ENCODE measurements at places on chromosomes 5 and 9.
A peak's percentile ranks its signal among the peaks of the same experiment; 100 is the strongest.

DNA sequence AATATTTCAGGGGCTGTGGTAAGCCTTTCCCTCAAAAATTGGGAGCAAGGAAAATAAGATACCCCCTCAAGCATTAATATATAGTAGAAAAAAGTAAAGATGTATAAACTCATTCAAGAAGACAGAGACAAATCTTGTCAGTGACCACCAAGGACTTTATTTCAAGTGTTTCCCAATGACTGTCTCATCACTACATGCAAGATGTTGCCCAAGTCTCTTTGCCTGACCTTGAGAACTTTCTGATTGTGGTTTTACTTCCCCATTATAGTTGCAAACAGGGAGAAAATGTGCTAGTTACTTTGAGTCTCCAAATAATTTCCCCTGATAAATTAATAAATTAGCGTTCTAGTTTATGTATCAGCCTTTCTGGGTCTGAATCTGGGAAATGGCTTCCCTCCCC is 4.0 kb upstream of the SLC46A2 start:
- DNase-seq = no peak

GRCh38 chr5:18652404-18653215 is 1018.4 kb downstream of the TAF11L14 start:
- DNase-seq = no peak

DNA sequence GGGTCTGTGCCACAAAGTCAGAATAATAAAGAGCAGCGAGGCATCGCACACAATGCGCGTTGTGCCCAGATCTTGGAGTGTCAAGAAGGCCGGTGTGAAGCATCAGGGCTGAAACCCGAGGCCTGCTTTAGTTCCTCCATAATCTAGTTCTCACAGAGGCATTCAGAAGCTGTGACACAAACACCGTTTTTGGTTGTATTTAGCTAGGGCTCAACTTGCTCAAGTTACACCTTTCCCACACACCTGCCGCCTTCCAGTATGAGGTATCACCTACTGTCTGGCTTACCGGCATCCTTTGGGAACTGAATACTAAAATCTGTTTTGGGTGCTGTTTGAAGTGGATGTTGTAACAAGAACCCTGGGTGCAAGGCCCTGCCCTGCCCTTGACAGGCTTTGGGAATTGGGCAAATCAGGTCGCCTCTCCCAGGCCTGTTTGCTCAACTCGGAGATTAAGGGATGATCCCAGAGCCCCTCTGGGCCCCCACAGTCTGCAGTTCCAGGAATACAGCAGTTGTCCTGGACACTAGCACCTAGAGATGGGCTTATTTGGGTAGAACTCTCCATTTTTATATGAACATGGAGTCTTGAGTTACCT is 27.0 kb downstream of the SLC25A25 start:
- DNase-seq = no peak

GRCh38 chr9:36818965-36819870 is 214.8 kb downstream of the PAX5 start:
- DNase-seq = no peak

- no peak for DNase-seq
Observed at GRCh38 chr9:130843049-130843908, 8.2 kb downstream of the ABL1 start.

GRCh38 chr5:33690374-33691135 is 201.2 kb downstream of the ADAMTS12 start:
- no peak for DNase-seq

- no peak for DNase-seq
Observed at GRCh38 chr5:56632939-56633338, 182.4 kb upstream of the MAP3K1 start.

DNA sequence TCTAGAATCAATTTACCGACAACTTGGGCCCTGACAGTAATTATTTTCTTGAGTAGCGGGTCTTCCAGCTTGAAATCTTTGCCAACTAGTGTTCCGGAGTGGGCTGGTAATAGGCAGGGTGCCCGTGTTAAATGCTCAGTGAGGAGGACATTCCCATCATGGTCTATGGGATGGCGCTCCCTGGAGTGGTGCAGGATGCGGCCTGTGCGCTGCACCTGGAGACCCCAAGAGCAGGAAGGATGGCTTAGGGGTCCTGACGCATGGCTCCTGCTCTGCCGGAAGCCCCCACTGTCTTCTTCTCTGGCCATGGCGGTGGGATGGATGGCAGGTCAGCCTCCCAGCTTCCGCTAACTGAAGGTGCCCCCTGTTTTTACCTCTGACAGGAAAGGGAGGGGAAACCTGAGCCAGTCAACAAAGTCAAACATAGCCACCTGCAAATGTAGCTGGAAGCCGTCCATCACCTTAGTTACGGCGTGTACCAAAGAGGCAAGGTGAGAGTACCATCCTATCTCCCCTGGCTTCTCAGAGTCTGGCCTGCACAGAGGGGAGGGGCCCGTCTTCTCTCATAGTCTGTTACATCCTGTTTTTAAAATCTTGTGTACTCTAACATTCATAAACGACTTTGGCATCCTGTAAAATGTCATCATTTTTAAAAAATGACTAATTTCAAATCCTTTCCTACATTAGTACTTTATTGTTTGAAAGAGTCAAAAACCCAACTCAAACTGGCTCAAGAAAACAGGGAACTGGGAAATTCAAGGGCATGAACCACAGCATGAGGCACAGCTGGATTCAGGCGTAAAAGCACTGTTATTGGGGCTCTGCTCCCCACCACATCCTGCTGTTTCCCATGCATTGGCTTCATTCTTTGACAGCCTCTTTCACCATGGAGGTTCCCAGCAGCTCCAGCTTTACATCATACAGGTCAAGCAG is 28.5 kb upstream of the UNC5A start:
- no peak for DNase-seq

DNA sequence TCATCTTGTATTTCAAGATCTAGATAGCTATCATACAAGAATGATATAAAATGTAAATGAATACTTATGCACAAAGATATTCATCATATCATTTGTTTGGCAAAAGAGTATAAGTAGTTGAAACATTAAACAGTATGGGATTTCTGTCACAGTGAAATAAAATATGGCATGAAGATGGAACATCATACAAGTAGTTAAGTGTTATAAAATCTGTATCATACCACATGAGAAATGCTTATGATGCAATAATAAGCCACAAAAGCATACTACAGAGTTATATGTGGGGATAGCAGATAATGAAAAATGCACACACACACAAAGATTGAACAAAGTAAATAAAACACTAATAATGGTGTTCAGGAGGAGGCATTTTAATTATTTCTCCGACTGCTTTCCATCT is 838.0 kb upstream of the DMAC1 start:
- no peak for DNase-seq

- DNase-seq = no peak
Observed at GRCh38 chr9:1514776-1515363, 464.7 kb downstream of the DMRT2 start.

GRCh38 chr5:103402851-103403250 is 144.3 kb downstream of the MACIR start:
- no peak for DNase-seq

DNA sequence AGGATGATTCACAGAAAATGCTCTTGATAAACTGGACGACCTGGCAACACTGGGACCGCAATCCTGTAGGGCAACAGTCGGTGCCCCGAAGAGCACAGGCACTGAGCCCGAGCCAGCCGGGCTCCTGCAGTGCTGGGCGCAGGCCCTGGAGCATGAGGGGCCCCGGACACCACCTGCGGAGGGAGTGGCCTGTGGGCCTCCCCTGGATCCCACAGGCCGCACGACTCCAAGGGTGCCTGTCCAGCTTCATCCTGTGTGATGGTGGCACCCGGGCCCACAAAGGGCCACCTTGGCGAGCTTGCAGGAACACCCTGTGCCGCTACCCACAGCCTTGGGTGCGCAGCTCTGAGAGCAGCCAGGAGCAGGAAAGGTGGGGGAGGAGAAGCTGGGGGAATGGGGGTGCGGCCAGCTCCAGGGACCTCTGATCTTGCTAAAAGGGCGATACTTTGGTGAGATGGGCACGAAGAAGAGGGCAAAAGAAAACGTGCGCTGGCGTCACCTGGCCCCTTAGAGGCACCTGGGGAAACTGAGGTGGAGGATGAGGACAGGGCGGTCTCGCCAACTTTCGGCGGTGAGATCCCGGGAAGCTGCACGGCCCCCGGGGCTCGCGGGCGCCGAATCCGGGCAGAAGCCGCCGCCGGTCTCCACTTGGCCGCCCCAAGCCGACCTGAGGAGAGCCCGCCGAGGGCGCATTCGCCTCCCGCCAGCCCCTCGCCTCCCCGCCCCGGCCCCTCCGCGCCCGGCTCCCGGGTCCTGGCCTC is 722 bp downstream of the TBC1D9B start:
- no peak for DNase-seq

DNA sequence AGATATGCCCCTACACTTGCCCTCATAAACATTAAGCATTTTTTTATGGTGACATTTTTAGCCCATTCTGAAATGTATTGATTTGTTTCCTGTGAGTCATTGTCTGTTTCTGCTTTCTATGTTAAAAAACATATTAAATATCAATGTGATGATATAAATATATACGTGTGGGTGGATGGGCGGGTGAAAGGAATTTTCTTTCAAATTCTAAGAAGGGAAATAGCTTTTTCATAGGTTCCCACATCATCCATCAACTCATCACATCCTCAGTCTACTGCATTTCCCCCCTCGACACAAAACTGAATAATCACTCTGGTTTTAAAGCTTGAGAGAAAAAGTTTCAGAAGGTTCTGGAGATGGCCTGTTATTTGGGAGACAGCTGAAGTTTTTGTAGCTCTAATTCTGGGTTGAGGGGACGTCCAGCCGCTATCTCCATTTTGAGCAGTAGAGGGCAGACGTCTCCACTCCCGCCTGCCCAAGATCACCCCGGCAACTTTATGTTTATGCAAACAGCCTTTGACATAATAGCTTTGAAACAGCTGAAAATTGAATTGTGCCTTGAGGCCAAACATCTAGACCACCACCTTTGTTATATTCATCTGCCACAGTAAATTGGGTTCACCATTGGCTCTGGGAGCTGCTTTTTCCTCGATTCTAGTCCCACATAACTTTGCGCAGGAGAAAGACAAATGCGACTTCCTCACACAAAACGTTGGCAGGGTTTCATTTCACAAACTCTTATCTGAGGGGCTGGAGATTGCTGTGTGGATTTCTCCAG is 216.2 kb upstream of the CLINT1 start:
- DNase-seq = peak; percentile 8

GRCh38 chr9:77020413-77021290 is 1.2 kb downstream of the FOXB2 start:
- no peak for DNase-seq

GRCh38 chr9:127154390-127155191 is 32.2 kb upstream of the ANGPTL2 start:
- DNase-seq = no peak

DNA sequence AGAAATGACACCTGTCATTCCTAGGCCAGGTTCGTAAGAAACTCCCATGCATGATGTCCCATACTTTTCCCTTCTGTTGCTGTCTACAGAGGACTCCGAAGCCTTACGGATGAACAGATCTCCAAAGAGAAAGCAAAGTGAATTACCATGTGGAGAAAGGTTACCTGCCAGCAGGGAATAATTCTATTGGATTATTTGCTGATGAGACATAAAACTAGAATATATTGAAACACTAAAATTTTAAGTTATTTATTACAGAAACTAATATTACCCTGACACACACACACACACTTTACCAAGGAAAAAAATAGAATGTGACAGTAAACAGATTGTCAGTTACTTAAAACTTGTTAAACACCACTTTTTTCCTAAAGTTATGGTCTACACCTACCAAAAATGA is 452.7 kb upstream of the DAB2 start:
- no peak for DNase-seq
